Cardiac atrium fibroblast (primary cell): ENCODE measurements at places on chromosomes 7 and 10. TPM values are rescaled to one million over a fixed set of nuclear protein-coding genes. Genes with fewer than 3 reads are reported as not detected.

Gene TFR2
- total RNA-seq = 2.9 and 4.5 TPM in 2 replicates

Gene MKI67
- 5.1 and 8.3 TPM in 2 replicates for total RNA-seq

Gene TMEM213
- total RNA-seq = not detected in 2 replicates

Gene MCM10
- 2.2 and 2.6 TPM in 2 replicates for total RNA-seq

Gene GPC2
- total RNA-seq = 5.6 TPM in 1 of 2 replicates, not detected in the other

Gene GPR26
- total RNA-seq = not detected in 2 replicates
